ENCODE measurements at places on chromosomes 7 and 10.

DNA sequence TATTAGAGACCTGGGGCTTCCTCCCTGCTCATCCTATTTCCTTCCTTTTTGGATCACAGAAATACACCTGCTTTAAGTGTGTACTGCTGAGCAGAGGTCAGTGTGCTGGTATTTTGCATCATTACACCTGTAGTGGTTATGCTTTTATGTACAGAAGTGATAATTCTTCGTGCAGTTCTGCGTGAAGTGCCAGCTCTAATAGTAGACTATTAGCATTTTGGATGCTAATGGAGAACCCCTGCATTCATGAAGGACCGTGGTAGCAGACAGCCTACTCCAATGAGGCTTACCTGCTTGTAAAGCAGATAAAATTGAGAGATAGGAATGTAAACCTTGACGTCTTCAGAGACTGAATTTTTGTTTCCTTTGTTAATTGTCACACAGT, 114.3 kb downstream of the CDK14 start:
- no peaks in the 10 kb centered on the region for H3K27me3 ChIP-seq
- H3K4me1 ChIP-seq: peaks cover 13% of the 10 kb centered on the region
- no peak overlapping the region for H3K27ac ChIP-seq
- H3K4me3 ChIP-seq: no peak overlapping the region
- no peak for DNase-seq

GRCh38 chr10:9268176-9268575, 1213.7 kb downstream of the GATA3 start:
- H3K27me3 ChIP-seq: no peaks in the 10 kb centered on the region
- no peaks in the 10 kb centered on the region for H3K4me1 ChIP-seq
- DNase-seq: no peak
- no peak overlapping the region for H3K4me3 ChIP-seq
- H3K27ac ChIP-seq: no peak overlapping the region

GRCh38 chr10:78211561-78212051, 177.9 kb downstream of the RPS24 start:
- no peak overlapping the region for H3K27ac ChIP-seq
- H3K36me3 ChIP-seq: no peaks in the 10 kb centered on the region
- H3K4me3 ChIP-seq: no peak overlapping the region
- H3K27me3 ChIP-seq: no peaks in the 10 kb centered on the region

DNA sequence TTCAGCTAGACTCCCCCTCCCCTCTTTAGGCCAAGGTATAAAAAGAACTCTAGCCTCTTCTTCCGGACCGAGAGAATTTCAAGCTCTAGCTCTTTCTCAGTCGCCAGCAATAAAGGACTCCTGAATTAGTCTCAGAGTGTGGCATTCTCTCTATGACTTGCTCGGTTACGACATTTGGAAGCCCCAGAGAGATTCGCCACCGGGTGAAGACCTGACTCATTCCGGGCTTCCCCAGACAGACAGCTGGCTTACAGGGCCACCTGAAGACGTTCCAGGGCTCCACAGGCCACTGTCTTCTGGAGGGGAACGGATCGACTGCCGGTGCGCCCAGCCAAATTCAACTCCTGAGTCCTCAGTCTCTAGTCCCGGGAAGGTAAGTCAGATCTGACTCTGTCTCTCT, at the start of gene AKR1B15:
TSS of gene AKR1B15 (plus strand) at position 234 of the 400 bp plus-strand sequence. CDS start 15,510 bp downstream, outside the sequence.
- DNase-seq: peak; percentile 90
- H3K4me3 ChIP-seq: peak within 1 kb of the TSS; percentile 73
- peaks cover 4% of the 10 kb centered on the region for H3K36me3 ChIP-seq

- no peaks in the 10 kb centered on the region for H3K36me3 ChIP-seq
- no peak overlapping the region for H3K4me3 ChIP-seq
- H3K27ac ChIP-seq: no peak overlapping the region
- H3K27me3 ChIP-seq: peaks cover 3% of the 10 kb centered on the region
Measured at GRCh38 chr7:945556-946255, 8.8 kb downstream of the ADAP1 start.

DNA sequence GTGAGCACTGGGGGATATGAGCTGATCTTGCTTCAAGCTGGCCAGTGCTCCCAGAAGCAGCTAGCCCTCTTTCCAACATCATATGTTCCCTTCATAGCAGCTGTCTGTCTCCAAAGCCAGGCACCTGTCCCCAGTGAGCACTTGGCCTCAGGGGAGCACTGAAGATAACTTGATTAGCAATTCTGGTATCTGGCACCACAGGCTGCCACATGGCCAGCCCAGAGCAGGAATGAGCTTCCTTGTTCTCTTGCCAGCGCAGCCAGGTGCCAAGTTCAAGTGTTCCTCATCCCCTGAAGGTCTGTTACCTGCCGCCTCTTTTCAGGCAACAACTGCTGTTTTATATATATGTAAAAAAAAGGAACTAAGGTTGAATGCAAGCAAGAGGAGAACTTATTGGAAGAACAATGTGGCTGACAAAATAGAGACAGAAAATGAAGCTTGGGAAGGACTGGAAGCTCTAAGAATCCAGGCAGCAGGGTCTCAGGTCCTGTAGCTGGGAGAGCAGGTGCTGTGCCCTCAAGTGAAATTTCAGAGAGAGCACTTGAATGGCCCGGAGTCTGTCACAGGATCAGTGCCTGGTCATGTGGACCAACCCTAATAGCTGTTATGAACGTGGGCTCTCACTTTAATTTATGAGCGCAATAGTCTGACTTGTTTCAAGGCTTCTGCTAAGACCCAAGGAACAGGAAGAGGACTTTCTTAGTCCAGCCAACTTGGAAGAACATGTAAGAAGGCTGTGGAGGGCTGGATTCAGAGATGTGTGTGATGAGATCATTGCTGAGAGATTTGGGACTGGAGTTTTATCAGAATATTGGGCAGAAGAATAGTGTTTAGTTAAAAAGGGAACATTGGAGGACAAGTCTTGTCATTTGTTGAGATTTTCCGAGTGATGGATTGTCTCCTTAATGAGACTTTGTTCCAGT, 267.2 kb downstream of the GLRX3 start:
- no peaks in the 10 kb centered on the region for H3K36me3 ChIP-seq
- H3K27ac ChIP-seq: no peak overlapping the region
- H3K4me1 ChIP-seq: no peaks in the 10 kb centered on the region
- H3K4me3 ChIP-seq: no peak overlapping the region

DNA sequence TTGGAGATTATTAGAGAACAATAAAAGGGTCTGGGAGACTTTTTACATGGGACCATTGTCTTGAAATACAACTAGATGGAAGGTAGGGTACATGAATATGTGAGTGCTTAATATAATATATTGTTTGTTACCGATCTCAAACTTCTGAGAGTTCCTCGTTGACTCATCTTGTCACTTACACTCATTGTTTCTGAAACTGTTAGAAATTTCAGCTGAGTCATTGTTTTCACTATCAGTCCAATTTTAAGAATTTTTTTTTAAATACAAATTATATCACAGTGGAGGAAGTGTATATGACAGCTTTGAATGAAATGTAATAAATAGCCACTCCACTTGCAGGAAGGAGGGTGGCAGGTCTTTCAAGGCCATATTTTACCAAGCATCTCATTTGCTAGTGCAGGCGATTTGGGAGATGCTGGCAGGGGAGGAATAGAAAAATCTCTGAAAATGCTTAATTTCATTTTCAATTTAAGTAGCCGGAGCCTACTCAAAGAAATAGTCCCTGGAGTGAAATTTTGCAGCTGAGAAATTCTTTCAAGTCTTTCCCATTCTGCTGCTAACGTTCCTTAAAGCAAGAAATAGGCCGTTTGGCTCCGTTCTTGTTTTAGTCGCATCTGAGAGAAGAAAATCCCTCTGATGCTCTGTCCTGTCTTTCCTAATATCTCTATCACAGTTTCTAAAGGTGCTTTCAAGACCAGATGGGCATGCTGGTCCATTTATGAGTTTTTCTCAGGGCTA, 1404.2 kb upstream of the CELF2 start:
- no peak for DNase-seq
- no peak overlapping the region for H3K4me3 ChIP-seq
- no peaks in the 10 kb centered on the region for H3K36me3 ChIP-seq
- H3K27ac ChIP-seq: no peak overlapping the region
- H3K4me1 ChIP-seq: no peaks in the 10 kb centered on the region

DNA sequence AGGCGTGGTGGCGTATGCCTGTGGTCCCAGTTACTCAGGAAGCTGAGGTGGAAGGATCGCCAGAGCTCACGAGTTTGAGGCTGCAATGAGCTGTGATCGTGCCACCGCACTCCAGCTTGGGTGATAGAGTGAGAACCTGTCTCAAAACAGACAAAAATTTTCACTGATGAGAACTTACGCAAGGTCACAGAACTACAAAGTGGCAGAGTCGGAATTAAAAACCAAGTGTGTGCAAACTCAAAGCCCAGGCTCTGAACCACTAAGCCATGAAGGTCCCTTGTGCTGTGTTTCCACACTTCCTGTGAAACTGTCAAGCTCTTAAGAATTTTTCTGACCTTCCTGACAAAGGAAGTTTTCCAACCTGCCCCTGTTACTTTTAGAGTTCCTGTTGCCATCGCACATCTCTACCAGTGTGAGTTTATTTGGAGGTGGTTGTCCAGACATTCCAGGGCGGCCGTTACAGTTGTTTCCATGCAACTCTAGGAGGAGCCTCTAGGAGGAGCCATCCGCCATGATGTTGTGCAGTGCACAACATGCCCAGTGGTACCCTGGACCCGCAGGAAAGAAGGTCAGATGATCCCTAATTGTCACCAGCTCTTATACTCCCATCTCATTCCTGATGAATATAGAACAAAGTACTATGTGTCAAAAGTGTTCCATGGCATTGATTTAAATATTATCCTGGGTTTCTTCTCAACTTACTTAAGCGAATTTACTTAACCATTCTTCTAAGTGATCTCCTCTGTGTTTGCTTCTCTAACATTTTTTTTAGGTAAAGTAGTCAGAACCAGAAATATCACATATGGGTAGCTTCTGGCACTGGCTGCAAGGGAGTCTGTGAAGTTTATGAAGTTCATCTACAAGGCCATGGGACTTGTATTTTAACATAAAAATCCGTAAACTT, 49.0 kb upstream of the LYZL1 start:
- no peak overlapping the region for H3K4me3 ChIP-seq
- no peak for DNase-seq
- H3K4me1 ChIP-seq: no peaks in the 10 kb centered on the region

GRCh38 chr7:107169120-107170050, 582 bp downstream of the HBP1 start:
- peak overlapping the region; percentile 99 for H3K27ac ChIP-seq
- no peaks in the 10 kb centered on the region for H3K36me3 ChIP-seq
- H3K27me3 ChIP-seq: no peaks in the 10 kb centered on the region
- peak overlapping the region; percentile 82 for H3K4me3 ChIP-seq

Data from psoas muscle (tissue), 8 donors.